ENCODE measurements at places on chromosomes 6 and 20.

DNA sequence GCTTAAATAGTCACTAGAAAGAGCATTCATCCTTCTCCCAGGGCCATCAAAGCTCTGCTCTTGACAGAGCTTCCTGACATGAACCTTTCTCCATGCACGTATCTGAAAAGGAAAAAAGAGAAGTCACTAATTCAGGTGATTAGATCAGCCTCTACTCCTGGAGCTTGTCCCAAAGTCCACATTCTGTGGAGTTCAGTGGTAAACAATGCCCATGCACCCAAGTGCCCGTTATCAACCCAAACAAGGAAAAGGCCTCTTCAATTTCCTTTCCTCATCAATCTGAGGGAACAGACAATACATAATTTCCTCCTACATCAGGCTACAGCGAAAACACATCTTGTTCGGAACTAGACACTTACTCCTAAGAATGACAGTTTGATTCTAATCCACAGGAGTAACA, 129.2 kb upstream of the PCSK2 start:
- H3K36me3 ChIP-seq, result no peaks in the 10 kb centered on the region
- no peaks in the 10 kb centered on the region for H3K4me1 ChIP-seq
- no peaks in the 10 kb centered on the region for H3K27me3 ChIP-seq
- peak; percentile 15 for DNase-seq

GRCh38 chr20:36275441-36276189, 30.5 kb upstream of the DLGAP4 start:
- no peaks in the 10 kb centered on the region for H3K4me1 ChIP-seq
- no peak overlapping the region for H3K27ac ChIP-seq
- no peak overlapping the region for H3K4me3 ChIP-seq

- peaks cover 41% of the 10 kb centered on the region for H3K4me1 ChIP-seq
- no peak overlapping the region for H3K4me3 ChIP-seq
- H3K27ac ChIP-seq, result no peak overlapping the region
- peaks cover 28% of the 10 kb centered on the region for H3K27me3 ChIP-seq
- no peaks in the 10 kb centered on the region for H3K36me3 ChIP-seq
Measured at GRCh38 chr20:20366551-20366875, 1.4 kb upstream of the INSM1 start.

DNA sequence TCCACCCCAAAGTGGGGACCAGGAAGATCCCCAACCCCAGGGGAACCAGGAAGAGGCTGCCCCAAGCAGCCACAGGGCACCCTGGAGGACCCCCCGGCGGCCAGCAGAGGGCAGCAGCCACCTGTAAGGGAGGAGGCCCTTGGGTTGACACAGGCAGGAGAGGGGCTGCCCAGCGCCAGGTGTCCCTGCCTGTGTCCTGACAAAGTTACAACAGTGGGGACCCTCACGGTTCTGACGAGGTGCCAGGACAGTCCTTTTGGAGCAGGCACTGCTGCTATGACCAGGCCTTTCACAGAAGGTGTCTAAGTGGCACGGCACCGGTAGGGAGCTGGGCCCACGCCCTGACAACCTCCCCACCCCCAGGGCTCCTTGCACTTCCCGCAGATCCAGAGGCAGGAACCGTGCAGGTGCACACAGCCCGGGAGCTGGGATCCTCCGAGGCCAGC, 176.7 kb downstream of the BMP7 start:
- H3K4me1 ChIP-seq, result peaks cover 7% of the 10 kb centered on the region
- peak; percentile 68 for DNase-seq
- H3K36me3 ChIP-seq, result no peaks in the 10 kb centered on the region
- no peaks in the 10 kb centered on the region for H3K27me3 ChIP-seq

- H3K27me3 ChIP-seq, result no peaks in the 10 kb centered on the region
- DNase-seq, result no peak
- no peak overlapping the region for H3K27ac ChIP-seq
- H3K36me3 ChIP-seq, result no peaks in the 10 kb centered on the region
Measured at GRCh38 chr6:118770112-118770788, 118.9 kb upstream of the CEP85L start.

DNA sequence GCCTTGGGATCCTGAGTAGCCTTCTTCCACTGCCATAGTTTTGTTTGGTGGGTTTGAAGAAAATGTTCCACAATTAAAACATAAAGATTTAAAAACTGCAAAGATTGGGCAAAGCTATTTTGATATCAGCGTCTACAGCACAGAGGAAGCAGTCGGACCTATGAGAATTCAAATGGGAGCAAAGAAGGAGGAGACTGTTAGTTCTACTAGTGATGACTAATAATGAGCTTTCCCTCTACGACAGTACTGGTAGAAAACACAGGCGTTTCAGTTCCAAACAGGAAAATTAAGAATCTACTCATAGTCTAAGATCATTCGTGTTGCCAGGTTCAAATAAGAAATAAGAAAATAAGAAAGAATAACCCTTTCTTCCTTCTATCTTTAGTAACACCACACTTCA, 121.2 kb downstream of the INSM1 start:
- no peak overlapping the region for H3K27ac ChIP-seq
- DNase-seq, result no peak
- H3K4me3 ChIP-seq, result no peak overlapping the region
- no peaks in the 10 kb centered on the region for H3K27me3 ChIP-seq
- H3K36me3 ChIP-seq, result peaks cover 4% of the 10 kb centered on the region

- H3K27ac ChIP-seq, result no peak overlapping the region
- H3K4me3 ChIP-seq, result no peak overlapping the region
- DNase-seq, result no peak
- no peaks in the 10 kb centered on the region for H3K36me3 ChIP-seq
- H3K27me3 ChIP-seq, result peaks cover 7% of the 10 kb centered on the region
Measured at GRCh38 chr6:105174512-105174911, 5.3 kb downstream of the POPDC3 start.

DNA sequence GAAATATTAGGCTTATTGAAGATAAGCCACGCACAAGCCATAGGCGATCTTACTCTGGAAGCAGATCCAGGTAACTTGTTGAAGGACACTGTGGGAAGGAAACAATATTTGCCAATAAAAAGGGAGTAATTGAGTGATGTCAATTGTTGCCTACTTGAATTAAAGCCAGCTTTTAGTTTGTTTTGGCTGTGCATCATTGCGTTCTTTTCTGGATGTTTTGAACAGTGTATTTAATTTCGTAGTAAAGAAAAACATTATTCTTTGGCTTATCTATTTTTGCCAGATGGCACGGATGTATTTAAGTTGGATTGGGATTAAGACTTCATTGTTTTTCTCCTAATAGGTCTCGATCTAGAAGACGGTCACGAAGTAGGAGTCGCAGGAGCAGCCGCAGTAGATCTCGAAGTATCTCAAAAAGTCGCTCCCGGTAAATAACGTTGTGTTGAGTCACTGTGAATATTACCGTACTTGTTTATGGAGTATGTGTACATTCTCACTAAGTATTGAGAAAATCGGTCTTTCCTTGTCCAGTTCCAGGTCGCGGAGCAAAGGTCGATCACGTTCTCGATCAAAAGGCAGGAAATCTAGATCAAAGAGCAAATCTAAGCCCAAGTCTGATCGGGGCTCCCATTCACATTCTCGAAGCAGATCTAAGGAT, 2.6 kb downstream of the SRSF6 start:
- H3K27ac ChIP-seq, result no peak overlapping the region
- H3K36me3 ChIP-seq, result peaks cover 11% of the 10 kb centered on the region
- peaks cover 53% of the 10 kb centered on the region for H3K4me1 ChIP-seq
- DNase-seq, result no peak

- H3K36me3 ChIP-seq, result no peaks in the 10 kb centered on the region
- no peaks in the 10 kb centered on the region for H3K27me3 ChIP-seq
- H3K4me1 ChIP-seq, result peaks cover 17% of the 10 kb centered on the region
- DNase-seq, result no peak
- H3K4me3 ChIP-seq, result no peak overlapping the region
Measured at GRCh38 chr6:147131532-147132128, 72.6 kb upstream of the STXBP5 start.

- no peaks in the 10 kb centered on the region for H3K27me3 ChIP-seq
- H3K4me1 ChIP-seq, result no peaks in the 10 kb centered on the region
- no peak overlapping the region for H3K4me3 ChIP-seq
Measured at GRCh38 chr20:45905505-45906079, 6.4 kb downstream of the PLTP start.

DNA sequence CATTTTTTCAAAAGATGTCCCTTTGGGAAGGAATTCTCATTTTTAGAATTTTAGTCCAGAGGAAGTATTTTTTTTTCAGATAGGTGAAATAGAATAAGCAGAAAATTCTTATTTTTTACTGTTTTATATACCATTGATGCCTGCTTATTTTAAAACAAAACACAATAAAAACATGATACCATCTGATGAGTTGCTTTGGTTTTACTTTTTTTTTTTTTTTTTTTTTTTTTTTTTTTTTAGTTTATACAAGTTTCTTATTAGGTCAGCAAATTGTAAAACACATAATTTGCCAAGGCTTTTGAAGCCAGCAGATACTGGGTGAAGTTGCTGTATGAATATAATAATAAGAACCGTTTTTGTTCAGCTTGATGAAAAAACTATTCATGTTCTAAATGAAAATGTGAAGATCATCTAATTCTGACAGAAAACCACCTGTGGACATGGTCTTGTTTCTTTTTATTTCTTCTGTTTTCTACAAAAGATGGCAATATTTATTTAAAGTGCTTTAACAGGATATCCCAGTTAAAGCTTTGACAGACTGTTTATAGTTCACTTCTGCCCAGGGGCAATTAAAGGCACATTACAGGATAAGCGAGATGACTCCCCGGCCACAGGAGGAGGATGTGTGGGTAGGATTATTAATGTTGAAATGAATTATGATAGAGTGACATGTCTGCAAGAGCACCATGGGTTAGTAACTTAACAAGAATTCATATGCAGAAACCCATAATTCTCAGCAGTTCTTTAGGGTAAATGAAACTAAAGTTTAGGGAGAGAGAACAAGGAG, 31.1 kb downstream of the MYB start:
- no peak overlapping the region for H3K4me3 ChIP-seq
- no peak overlapping the region for H3K27ac ChIP-seq
- no peak for DNase-seq
- no peaks in the 10 kb centered on the region for H3K36me3 ChIP-seq

GRCh38 chr6:35018182-35018519, 123.0 kb downstream of the TCP11 start:
- no peak overlapping the region for H3K4me3 ChIP-seq
- DNase-seq, result no peak
- peaks cover 32% of the 10 kb centered on the region for H3K4me1 ChIP-seq
- H3K27ac ChIP-seq, result peak overlapping the region; percentile 75

GRCh38 chr6:163900570-163900969, 486.1 kb downstream of the QKI start:
- no peak overlapping the region for H3K27ac ChIP-seq
- H3K4me3 ChIP-seq, result no peak overlapping the region
- no peak for DNase-seq

GRCh38 chr6:82080767-82081166, 166.8 kb downstream of the IBTK start:
- no peak overlapping the region for H3K27ac ChIP-seq
- DNase-seq, result no peak
- no peaks in the 10 kb centered on the region for H3K36me3 ChIP-seq
- no peak overlapping the region for H3K4me3 ChIP-seq
- H3K27me3 ChIP-seq, result no peaks in the 10 kb centered on the region
- H3K4me1 ChIP-seq, result no peaks in the 10 kb centered on the region

- DNase-seq, result no peak
- H3K27ac ChIP-seq, result no peak overlapping the region
- no peak overlapping the region for H3K4me3 ChIP-seq
Measured at GRCh38 chr6:72824833-72825232, 203.0 kb downstream of the KCNQ5 start.
